ENCODE measurements at places on chromosomes 13 and 19.

GRCh38 chr13:36114233-36114632 is 16.9 kb downstream of the DCLK1 start:
- no peak for DNase-seq

- no peak for DNase-seq
These were observed 2.9 kb upstream of the CD70 start for GRCh38 chr19:6593651-6594416.

DNA sequence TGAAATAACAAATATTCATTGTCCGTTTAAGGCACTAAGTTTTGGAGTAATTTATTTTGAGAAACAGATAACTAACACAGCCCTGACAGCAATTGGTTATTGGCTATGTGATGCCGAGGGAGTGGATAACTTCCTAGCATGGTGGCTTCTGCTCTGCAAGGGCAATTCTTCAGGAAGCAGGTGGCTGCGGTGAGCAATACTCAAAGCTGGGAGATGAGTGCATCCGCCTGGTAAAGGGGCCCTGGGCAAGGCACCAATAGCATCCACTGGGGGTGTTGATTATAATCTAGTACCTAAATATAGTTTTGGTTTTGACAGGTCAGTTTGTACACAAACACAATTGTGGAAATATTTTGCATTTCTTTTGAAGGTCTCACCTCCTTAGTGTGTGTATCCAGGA is 41.0 kb downstream of the CCDC70 start:
- no peak for DNase-seq

DNA sequence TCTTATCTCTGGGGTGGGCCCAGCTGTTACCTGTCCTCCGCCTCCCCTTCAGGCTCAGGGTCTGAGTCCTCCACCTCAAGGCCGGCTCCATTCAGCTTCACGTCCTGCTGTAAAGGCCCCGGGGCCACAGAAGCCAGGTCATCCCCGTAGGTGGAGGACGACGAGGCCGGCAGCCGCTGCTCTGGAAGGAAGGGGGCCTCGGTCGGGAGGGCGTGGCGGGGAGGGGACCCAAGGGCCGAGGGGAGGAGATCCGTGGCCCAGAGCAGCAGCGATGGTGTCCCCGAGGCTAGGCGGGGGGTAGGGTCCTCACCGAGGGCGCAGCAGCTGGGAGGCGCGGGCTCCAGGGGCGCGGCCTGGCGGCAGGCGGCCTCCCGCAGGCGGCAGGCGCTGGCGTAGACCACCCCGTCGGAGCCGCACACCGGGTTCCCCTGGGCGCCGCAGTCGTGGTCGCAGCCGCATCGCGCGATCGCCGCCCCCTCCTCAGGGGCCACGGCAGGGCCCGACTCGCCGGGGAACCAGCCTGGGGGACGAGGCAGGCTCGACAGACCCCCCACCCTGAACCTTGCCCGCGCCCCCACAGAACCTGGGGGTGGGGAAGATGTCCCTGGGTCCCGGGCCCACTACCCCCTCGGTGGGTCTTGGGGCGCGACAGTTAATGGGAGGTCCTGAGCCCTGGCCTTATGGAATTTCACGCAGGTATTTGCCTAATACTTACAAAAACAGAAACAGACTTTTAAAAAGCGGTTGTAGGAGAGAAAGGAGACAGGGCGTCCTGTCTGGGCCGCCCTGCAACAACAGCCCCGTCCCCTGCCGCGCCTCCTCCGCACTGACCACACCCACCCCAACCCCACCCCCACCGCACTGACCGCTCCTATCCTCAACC is 7.6 kb downstream of the F2RL3 start:
- DNase-seq = no peak

- DNase-seq = no peak
These were observed 216.4 kb downstream of the DLEU7 start for GRCh38 chr13:50627111-50627510.

DNA sequence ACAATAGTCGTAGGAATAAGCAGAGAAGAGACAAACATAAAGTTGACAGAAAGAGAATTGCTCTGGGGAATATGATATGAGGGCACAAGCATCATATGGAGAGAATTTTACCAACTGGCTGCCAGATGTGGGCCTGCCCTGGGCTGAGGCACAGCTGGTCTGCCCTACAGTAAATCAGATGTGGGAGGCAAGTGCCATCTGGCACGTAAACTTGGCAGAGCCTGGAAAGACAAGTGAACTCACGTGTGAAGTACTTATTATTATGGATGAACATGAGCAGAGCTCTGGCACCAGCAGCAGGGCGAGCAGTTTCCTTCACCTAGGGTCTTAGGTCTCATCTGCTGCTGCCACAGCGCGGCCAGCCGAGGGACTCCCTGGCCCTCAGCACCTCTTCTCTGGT is 20.6 kb downstream of the PCDH8 start:
- no peak for DNase-seq

GRCh38 chr13:23141964-23142363 is 38.8 kb upstream of the SGCG start:
- no peak for DNase-seq

DNA sequence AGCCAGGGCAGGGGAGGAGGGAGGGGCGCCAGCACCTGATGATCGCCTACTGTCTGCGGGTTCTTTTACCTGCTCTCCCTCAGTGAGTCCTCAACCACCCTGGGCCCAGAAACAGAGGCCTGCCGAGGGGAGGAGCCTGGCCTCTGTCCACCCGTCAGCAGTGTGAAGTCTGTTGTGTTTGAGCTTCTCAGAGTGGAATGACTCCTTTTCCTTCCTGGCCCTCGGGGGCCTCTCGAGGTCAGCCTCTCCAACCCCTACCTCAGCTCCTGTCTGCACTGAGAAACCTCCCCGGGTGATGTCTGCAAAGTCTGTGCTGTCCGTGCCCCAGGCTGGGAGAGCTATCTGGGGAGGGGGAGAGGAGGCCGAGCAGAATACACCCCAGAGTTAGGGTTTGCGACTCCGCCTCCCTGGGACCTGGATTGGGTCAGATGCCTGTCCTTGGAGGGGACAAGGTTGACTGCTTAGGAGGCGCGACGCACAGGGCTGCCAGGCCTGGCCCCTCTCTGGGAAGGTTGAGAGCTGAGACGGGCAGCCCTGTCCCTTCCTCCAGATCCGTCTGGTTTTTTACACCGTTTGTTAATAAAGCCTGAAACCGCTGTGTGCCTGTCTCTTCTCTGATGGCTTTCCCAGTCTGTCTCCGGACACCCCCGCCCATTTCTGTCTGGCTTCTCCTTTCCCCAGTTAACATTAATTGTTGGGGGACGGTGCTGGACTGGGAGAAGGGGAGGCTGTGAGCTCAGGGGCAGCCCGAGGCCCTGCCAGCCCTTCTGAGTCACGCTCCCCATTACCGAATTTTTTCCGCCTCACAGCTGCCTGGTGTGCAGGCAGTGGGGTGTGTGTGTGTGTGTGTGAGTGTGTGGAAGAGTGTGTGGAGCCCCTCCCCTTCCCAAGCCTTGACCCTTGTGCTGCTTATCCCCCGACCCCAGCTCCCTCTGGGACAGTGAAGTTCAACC is 989 bp upstream of the SSC5D start:
- DNase-seq = peak; percentile 78

DNA sequence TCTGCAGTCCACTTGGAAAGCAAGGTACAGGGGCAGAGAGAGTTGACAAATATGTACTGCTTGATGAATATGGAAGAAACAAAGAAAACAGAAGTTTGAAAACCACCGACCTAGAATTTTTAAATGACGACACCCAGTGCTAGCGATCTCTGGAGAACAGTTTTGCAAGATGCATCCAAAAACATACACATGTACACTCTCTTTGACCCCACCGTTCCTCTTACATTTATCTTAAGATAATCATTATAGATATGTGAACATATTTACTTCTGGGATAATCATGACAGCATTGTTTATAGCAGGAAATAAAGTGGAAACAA is 40.8 kb upstream of the IGSF23 start:
- no peak for DNase-seq

- no peak for DNase-seq
These were observed 207.1 kb upstream of the SLITRK6 start for GRCh38 chr13:86006317-86006716.

- no peak for DNase-seq
These were observed 1.8 kb downstream of the MYBPC2 start for GRCh38 chr19:50434525-50434924.

DNA sequence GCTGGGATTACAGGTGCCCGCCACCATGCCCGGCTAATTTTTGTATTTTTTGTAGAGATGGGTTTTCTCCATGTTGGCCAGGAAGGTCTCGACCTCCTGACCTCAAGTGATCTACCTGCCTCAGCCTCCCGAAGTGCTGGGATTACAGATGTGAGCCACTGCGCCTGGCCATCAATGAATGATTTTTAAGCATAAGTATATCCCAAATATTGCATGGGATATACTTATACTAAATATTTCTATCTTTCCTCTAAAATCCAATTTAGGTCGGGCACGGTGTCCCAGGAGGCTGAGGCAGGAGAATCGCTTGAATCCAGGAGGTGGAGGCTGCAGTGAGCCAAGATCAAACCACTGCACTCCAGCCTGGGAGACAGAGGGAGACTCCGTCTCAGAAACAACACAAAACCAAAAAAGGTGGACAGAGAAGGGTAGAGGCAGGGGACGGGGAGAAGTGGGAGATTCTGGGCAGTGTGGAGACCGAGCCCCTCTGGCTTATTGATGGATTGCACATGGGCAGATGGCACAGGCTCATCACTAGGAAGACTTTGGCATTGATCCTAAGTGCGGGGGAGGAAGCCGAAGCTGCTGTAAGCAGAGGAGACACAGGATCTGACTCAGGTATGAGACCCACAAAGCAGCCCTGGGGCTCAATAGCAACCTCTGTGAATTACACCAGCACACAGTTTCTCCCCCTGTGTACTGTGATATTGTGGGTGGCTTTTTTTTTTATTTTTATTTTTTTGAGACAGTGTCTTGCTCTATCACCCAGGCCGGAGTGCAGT is 13.5 kb downstream of the ARRDC5 start:
- no peak for DNase-seq

- DNase-seq = no peak
These were observed 199.7 kb downstream of the TSHZ3 start for GRCh38 chr19:31149441-31149941.

DNA sequence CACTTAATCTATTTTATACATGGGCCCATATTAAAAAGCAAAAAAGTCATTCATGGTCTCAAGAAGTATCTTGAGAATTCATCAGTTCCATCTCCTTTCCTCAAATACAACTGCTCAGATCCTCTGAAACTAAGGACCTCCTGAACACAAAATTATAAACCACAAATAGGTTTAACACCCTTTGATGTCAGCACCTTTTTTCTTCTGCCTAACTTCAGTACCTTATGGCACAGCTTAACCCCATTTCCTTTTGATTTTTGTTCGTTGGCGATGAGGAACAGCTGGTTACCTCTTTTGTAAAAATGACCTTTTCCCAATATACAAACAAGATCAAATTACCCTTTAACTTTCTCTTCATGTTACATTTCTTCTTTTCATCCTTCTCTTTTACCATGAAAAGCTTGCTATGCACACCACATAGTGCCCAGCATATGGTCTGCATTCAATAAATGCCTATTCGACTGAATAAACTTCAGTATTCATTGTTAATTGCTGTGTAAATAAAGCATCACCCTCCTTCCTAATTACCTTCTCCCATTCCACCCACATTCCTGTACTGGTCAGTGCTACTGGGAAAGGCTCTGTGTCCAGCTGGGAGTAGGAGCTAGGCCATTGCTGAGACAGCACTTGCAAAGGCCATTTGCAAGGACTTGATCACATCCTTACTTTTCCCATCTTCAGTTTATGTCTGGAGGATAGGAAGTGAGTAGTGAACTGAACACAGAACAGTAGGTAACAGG is 317.9 kb downstream of the SHISA2 start:
- no peak for DNase-seq

- DNase-seq = no peak
These were observed 58.7 kb upstream of the ALOX5AP start for GRCh38 chr13:30676672-30677071.

GRCh38 chr19:13880059-13881043 is 3.4 kb downstream of the NANOS3 start:
- DNase-seq = peak; percentile 99

GRCh38 chr13:34748073-34748472 is 194.0 kb upstream of the NBEA start:
- DNase-seq = no peak

DNA sequence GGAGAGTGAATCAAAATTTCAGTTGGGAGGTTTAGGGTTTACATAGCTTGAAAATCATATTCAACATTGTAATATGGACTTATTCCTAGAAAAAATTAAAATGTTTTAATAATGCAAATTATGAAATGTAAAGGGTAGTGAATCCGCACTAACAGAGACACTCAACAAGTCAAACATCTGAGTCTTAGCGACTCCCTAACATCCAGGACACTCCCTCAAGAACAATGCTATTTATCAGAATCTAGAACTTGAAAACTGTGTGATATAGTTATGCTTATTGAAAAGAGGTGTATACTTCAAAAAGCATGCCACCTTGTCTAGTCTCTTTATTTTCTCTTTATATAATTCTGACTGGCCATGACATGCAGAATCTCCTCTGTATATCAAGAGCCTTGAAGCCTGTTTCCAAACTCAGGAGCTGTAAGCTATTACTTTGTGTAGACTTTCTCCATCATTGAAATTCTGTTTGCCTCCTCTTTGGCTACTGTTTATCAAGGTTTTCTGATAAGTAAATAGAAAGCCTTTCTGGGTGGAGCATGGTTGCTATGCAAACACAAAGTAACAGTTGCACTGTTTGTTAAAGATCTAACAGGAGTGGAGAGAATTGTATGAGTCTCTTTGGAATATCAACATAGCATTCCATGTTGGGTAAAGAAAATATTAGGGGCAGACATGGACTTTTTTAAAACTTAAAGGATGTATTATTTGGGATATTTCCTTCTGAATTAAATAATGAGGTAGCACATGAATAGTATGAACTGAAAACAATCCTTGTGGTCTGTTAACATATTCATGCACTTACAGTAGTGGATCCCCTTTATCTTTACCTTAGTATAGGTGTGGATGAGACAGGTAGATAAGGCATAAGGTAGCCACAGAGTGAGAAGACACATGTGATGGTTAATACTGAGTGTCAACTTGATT is 56.4 kb upstream of the MBNL2 start:
- no peak for DNase-seq

GRCh38 chr13:97853550-97853949 is 99.9 kb upstream of the IPO5 start:
- DNase-seq = no peak

GRCh38 chr13:98240974-98241373 is 63.9 kb upstream of the RNF113B start:
- DNase-seq = no peak

- DNase-seq = no peak
These were observed 3.3 kb downstream of the BAX start for GRCh38 chr19:48958006-48958405.

DNA sequence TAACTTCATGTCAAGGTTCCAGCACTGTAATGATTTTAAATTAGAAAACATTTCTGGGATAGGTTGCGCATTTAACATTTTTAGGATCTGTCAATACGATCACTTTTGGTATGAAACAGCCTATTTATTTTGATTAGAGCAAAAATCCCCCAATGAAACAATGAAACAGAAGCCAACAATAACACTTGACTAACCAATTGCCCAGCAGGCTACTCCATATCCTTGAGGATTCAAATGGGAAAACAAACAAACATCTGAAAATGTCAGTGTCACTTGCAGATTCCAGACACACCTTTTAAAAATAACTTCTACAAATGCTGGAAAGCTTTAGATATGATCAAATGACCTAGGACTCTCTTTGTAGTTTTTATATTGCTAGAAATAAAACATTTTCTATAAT is 1412.5 kb upstream of the PRR20A start:
- no peak for DNase-seq

Measured in activated CD4-positive, alpha-beta T cell treated with anti-CD3 and anti-CD28 coated beads for 48 hours (primary cell).